ENCODE measurements at places on chromosomes 6 and 20.

DNA sequence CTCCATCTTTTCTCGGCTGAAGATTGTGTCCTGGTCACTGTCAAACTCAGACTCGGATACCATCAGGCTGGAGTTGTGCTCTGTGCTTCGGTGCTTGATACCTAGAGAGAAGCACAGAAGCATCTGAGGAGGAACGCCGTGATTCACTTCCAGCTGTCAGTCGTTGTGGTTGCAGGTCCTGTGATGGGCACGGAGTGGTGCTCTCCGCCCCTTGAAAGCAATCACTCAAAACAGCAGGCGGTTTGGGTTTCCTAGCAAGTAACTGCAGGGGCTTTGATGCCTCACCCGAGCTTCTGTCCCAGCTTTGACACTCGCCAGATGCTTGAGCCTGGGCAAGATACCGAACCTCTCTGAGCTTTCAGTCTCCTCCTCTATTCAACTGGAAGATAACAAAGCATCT lies 52.5 kb downstream of the ALDH5A1 start:
- no peak for DNase-seq

DNA sequence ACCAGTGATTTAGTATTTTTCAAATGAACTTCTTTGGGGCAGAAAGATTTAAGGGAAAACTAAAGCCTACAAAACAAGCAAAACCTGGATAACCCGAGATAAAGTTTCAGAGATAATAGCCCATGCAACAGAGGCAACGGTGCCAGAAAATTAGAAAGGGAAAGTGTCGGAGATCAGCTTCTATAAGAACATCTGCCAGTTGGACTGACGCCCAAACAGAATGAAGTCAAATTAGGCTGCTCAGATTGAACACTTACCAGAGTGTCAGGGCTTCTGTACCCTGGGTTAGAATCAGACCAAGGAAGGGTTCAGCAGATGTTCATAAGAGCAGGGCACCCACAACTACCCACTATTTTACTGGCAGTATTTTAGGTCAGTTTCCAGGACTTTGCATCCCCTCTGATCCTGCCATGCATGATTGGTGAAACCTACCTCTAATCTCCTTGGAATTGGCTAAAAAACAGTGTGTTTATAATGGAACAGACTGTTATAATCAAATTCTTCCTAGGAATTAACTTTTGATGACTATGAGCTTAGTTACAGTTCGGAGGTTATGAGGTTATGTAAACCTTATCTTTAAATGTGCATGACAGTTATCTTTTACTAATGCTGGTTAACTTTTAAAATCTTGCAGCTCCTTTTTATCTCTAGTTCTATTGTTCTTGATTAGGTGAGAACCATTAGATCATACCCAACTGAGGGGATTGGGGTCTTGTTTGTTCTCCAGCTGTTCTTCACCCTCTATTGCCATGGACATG lies 13.1 kb downstream of the BMP2 start:
- DNase-seq, result no peak

GRCh38 chr20:23937303-23938117 lies 51.1 kb downstream of the GGTLC1 start:
- DNase-seq, result peak; percentile 50

- no peak for DNase-seq
Measured at GRCh38 chr6:1335367-1336037, 23.6 kb downstream of the FOXQ1 start.

DNA sequence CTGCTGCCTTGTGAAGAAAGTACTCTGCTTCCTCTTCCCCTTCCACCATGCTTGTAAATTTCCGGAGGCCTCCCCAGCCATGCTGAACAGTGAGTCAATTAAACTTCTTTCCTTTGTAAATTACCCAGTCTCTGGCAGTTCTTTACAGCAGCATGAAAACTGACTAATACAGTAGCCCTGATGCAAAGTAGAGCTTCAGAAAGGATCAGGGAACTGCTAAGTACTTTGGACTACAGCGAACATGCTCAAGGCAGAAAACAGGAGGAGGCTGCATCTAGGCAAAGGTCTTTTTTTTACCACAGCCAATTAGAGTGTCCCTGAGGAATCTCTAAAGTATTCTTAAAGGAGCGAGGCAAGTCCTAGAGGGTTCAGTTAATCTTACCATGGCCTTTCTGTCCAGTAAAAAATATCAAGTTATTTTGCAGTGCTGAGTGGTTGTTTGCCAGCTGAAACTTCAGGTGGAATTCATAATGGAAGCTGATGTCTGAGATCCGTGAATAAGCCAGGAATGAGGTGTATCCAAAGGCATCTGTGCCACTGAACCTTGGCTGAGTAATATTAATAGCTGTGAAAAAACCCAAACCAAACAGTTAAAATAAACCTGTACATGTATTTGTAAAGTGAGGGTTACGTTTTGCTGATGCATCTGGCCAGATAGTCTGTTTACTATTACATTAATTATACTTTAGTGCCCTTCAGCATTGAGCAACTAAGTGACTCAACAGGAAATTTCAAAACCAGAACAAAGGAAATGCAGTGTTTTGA lies 170.4 kb downstream of the PHF3 start:
- DNase-seq, result no peak

DNA sequence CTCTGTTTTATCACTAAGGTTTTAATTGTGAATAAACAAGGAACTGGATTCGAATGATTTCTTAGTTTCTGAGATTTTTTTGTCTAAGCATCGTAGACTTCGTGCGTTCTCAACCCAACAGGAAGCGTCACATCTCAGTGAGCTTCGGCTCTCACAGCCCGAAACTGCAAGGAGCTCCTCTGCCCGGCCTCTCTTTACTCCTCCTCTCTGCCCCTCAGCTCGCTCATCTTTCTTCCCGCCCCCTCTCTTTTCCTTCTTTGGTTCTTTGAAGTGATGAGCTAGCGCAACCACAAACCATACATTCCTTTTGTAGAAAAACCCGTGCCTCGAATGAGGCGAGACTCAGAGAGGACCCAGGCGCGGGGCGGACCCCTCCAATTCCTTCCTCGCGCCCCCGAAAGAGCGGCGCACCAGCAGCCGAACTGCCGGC lies 480 bp upstream of the NT5E start:
- no peak for DNase-seq

DNA sequence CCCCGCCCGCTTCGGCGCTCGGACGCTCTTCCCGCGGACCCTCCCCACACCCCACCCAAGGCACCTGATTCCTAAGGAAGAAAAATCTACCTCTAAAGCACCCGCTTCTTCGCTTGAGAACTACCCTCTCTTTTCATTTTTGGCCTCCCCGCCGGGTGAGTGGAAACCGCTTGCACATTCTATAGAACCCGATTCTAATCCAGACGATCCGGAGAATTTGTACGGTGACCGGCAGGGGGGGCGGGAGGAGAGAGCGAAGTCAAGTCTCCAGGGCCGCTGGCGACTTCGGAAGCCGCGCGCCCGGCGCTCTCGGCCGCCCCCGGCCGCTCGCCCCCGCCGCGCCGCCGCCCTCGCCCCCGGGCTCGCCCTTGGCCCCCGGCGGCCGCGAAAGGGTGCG lies at the start of gene RBM24:
TSS of gene RBM24 (plus strand) at position 262 of the 397 bp plus-strand sequence. CDS start 221 bp downstream, outside the sequence.
- DNase-seq, result no peak

- DNase-seq, result no peak
Measured at GRCh38 chr6:137749696-137750211, 117.3 kb upstream of the TNFAIP3 start.

GRCh38 chr6:167558246-167559177 lies 233.6 kb downstream of the TTLL2 start:
- DNase-seq, result no peak

DNA sequence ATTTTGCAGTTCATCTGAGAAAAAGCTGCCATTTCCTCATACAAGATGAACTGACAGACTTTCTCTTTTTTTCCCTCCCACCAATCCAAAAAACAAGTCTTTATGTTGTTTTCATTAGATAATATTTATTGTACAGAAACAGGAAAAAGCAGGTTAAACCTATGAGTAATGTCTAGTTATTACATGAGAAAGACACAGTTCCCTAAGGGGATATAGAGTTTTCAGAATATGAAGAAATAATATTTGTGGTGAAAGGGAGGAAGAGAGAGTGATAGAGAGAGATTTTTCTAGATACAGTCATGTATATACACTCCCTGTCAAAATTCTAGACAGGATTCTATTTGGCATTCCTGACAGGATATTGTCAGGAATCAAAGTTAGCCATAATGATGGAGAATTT lies 392.4 kb downstream of the BMP2 start:
- DNase-seq, result no peak

- no peak for DNase-seq
Measured at GRCh38 chr6:12545619-12546409, 170.8 kb upstream of the PHACTR1 start.

GRCh38 chr6:42615518-42615917 lies 51.7 kb downstream of the UBR2 start:
- no peak for DNase-seq

All from iPS DF 6.9 (cell line).